Right ventricle myocardium inferior (tissue), 1 donor: ENCODE measurements at places on chromosomes 1 and 21. TPM values are rescaled to one million over a fixed set of nuclear protein-coding genes. Genes with fewer than 3 reads are reported as not detected.

METTL25B gene
- total RNA-seq, result 16.6 TPM

ZBTB7B gene
- total RNA-seq, result 53.3 TPM

AJAP1 gene
- total RNA-seq, result not detected

APCS gene
- not detected for total RNA-seq

PADI2 gene
- total RNA-seq, result 0.87 TPM

TFAP2E gene
- total RNA-seq, result not detected

VSIG8 gene
- total RNA-seq, result not detected

PDC gene
- total RNA-seq, result not detected

DNA sequence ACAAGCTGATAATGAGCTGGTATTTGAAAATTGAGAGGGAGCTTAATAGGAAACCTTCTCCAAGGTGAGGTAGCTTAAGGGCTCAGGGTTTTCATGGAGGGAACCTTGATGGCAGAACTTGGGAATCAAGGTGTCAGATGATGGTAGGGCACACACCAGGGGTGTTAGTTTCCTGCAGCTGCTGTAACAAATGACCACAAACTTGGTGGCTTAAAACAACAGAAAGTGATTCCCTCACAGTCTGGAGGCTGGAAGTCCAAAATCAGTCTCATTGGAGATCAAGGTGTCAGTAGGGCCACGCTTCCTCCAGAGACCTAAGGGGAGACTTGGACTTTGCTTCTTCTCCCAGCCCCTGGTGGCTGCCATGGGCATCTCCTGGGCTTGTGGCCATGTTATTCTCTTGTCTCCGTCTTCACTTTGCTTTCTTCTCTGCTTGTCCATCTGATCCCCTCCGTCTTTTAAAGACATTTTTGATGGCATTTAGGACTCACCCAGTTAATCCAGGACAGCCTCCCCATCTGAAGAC lies 45.5 kb downstream of the HUNK start:
- DNase-seq, result no peak

DNA sequence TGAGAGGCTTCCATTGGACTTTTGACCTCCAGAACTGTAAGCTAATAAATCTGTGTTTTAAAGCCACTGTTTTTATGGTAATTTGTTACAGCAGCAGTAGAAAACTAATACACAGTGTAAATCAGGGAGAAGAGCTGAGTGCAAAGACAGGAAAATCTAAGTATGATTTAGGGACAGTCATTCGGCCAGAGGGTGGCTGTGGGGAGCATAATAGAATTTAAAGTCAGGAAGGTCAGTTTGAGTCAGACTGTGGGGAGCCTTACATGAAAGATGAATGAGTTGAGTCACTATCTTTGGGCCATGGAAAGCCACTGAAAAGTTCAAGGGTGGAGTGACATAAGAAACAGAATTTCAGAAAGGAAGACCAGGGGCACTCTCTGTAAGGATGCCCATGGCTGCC lies 52.4 kb upstream of the SSX2IP start:
- DNase-seq, result no peak
